ENCODE measurements at places on chromosomes 6 and 20.

DNA sequence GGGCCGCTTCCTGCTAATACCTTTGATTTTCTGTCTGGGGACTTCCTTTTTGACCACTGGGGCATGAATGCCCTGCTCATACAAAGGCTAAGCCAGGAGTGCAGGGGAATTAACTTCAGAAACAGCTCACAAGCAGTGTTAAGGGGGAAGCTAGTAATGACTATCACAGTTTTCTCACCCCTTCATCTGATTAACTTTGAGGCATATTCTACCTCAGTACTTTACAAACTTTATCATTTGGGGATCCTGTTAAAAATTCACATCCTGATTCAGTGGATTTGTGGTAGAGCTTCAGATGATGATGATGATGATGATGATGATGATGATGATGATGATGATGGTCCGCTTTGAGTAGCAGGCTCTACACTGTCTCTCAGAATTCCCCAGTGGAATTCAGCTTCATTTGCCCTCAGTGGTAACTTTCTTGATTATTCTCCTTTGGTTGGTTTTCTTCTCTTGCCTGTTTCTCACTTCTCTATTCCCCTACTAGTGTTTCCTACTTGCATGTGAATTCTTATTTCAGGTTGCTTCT, 78.4 kb upstream of the TMEM170B start:
- DNase-seq: no peak

- no peak for DNase-seq
Measured at GRCh38 chr6:14598017-14598864, 480.7 kb downstream of the CD83 start.

DNA sequence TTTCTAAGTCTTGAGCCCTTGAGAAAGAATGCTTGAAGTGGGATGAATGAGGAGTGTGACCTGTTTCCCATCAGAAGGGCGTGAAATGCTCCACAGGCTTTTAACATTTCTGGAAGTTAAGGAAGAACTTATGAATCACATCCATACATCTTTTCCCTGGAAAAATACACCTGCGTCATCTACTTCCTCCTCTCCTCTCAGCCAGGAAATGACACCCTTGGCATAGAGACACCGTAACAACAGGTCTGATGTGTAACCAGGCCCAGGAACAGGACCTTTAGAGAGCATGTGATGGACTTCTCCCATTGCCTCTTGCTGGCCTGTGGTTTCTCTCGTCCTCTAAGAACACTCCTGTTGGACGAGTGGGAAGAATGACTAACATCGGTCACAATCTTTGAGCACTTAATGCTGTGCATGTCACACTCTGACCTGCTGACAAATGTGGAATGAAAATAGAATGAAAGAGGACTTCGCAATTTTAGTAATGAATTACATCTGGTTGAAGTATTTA, 28.5 kb upstream of the CITED2 start:
- no peak for DNase-seq

DNA sequence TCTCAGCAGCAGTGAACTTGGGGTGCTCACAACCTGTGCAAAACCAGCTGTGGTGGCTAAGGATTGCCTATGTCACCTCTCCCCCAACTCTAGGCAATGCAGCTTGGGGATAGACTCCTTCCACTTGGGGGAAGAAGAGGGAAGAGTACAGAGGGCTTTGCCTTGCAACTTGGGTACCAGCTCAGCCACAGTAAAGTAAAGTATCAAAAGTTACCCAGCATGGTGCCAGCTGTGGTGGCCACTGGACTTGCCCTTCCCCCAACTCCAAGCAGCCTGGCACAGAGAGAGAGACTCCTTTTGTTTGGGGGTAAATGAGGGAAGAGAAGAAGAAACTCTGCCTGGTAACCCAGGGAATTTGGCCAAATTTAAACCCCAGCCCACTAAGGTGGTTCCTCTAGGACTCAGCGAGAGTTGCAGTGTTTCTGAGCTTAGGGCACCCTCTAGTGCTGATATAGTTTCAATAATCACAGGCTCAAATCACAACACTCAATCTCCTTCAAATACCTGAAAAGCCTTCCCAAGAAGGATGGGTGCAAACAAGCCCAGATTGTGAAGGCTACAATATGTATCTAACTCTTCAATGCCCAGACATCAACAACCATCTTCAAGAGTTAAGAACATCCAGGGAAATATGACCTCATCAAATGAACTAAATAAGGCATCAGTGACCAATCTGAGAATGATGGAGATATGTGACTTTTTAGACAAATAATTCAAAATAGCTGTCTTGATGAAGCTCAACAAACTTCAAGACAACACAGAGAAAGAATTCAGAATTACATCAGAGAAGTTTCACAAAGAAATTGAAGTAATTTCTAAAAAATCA, 7.6 kb upstream of the DEFB129 start:
- no peak for DNase-seq

- peak; percentile 4 for DNase-seq
Measured at GRCh38 chr6:63636518-63637021, 968 bp downstream of the PHF3 start.

DNA sequence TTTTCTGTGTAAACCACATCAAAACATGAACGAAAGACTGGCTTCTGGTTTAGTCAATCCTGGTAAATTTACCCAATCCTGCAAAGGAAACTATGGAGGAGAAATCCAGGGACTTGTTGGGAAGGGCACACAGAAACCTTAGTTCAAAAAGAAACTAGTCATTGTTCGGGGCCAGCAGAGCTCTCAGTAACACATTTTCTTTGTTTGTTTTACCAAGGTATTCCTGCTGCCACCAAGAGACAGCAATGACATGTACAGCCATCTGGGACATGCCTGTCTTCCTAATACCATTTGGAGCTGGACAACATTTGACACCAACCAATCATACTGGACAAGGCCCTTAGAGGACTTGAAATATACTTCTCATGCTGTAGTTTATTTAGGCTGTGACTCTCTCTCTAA, 8.3 kb downstream of the OARD1 start:
- no peak for DNase-seq

DNA sequence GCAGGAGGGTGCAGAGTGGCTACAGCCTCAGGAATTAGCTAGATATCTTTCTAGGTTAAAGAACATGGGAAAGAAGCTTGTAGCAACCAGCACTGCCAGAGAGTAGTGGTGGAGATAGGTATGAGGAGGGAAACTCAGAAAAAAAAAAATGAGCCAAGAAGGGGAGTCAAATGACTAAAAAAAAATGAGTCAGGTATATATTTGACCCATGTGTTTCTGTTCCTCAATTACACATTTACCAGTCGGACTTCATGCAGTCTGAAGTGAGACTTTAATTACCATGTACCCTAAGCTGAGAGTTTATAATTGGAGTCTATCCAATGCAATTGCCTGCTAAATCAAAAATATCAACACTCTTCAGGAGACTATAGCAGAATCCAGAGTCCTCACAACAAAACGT, 964.6 kb downstream of the HACE1 start:
- DNase-seq: no peak

DNA sequence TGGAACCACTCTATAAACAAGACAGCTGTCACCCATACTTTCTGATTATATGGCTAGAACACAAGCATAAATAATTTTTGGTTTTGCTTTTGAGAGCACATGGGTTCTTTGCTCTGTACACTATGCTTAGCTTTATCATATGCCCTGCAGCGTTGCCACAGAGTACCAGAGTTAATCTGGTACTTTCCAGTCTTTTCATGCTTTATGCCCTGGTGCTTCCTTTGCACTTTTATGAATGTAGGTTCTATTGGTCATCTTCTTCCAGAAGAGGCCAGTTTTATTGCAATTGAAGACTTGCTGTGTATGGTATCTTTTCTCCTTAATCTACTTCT, 20.8 kb downstream of the SHLD1 start:
- DNase-seq: no peak

- no peak for DNase-seq
Measured at GRCh38 chr6:119126140-119126539, 47.7 kb upstream of the FAM184A start.

GRCh38 chr6:144395014-144395413, 109.9 kb downstream of the UTRN start:
- DNase-seq: no peak

DNA sequence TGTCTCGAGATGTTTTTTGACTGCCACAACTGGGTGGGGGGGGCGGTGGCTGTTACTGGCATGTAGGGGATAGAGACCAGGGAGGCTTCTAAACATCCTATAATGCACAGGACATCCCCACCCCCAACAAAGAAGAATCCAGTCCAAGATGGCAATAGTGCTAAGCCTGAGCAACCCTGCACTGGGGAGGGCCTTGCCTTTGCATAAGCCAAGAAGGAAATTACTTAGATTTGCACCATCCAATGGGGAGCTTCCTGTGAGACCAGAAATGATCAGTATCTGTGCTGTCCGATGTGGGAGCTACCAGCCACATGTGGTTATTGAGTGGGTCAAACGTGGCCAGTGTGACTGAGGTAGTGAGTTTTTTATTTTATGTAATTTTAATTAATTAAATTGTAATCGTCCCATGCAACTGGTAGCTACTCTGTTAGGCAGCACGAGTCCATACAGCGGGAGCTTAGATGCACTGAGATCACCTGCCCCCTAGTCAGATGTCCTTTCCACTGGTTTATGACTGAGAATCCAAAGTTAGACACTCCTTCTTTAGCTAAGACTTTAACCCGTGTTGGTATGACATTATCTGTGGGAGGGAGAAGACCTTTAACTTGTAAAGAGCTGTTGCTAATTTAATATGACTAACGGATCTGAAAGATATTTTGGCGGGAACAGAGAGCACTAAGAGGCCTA, 97.4 kb upstream of the NEDD9 start:
- no peak for DNase-seq

DNA sequence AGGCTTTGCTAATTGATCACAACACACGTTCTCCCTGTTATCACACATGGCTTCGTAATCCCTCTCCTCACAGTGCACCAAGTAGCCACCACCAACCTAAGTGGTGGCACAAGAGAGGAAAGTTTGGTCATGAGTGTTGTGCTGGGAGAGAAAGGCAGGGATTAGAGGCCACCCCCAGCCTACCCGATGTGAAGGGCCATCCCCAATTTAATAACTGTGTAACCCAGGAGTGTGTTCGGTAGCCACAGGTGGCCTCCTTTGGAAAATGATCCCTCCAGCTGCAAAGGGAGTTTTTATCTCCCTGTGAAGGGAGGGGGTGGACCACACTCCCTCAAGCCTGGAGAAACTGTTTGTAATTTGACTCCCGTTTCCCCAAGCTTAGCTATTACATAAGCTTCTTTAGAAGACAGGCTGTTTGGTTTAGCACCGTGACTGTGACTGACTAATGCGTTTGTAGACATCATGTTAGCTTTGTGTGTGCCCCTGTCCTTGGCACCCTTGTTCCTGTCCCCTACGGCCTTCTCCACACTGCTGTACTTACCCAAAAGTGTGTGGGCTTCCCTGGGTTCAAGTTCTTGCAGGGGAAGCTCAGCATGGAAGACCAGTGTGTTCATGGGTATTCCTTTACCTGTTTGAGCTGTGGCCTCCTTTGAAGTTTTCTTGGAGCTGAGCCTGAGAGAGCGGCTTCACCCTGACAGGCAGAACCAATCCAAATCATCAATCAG, 20.6 kb downstream of the PPP1R16B start:
- no peak for DNase-seq

DNA sequence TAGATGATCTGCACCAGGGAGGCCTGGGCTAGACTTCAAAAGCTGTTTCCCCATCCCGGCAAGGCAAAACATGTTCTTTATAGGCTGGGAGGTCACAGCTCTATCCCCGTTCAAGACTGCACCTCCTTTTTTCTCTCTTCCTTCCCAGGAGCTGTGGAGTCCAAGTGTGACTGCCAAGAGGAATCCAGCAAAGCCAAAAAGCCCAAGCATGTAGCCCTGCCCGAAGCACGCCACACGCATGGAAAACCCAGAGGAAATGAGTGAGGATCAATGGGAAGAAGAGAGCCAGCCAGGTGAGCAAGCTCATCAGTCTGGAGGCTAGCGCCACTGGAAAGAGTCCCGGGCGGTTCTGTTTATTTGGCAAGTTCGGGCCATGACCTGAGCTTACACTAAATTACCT, 240.4 kb downstream of the PRL start:
- DNase-seq: no peak

DNA sequence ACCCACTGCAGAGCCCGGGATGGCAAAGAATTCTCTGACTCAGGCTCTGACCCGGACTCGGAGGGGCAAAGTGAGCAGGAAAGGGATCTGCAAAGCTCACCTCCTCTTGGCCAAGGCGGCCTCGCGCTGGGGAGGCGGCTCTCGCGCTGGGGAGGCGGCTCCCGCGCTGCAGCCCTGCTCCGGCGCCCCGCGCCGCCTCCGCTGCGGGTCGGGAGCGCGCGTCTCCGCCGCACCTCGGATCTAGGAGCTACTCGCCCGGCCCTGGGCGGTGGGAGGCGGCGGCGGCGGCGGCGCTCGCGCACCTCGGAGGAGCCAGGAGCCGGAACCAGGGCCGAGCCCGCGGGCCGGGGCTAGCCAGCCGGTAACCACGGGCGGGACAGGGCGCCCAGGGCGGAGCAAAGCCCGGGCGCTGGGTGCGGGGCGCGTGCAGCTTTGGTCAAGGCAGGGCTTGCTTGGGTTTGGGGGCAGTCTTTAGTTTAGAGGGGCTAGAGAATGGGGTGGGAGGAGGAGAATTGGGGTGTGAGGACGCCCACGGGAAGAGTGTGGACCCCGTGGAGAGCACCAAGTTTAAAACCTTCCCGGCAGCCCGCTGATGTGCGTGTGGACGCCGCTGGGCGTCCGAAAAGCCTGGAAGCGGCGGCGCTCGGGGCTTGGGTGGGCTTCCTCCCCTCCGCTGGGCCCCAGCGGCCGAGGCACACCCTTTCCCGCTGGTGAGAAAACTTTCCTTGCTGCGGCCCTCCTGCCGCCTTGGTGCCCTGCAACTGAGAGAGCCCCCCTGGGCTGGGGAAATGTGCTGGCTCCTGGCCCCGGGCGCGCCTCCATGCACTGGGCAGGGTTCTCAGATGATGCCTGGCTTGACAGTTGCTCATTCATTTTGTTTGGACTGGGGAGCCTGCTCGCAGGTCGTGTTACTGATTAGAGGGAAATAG, at the start of gene MRAP2:
MRAP2 (plus strand) TSS at position 250 of the 929 bp plus-strand sequence. CDS start 21,547 bp downstream, outside the sequence.
- no peak for DNase-seq

DNA sequence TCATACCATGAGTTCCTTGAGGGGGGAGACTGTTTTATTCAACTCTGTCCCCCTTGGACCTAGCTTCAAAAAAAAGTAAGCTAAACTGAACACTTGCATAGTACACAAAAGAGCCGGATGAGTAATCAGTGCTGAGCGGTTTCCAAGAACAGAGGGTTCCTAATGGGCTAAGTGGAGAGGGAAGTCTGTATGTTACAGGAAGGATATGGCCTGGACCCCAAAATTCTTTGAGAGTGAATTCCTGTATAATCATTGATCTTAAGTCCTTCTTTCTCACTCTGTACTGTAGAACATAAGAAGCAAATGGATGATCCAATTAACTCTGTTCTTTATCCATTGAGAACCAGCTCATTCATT, 324.7 kb upstream of the CNR1 start:
- DNase-seq: no peak

GRCh38 chr20:35006531-35006971, 50.9 kb downstream of the MYH7B start:
- DNase-seq: no peak

- DNase-seq: no peak
Measured at GRCh38 chr6:159679091-159680077, 13.7 kb downstream of the SOD2 start.

GRCh38 chr6:45586216-45587171, 208.8 kb upstream of the SUPT3H start:
- DNase-seq: peak; percentile 19

GRCh38 chr6:53290537-53291510, 57.9 kb downstream of the ELOVL5 start:
- no peak for DNase-seq
